Stimulated activated CD8-positive, alpha-beta memory T cell treated with anti-CD3 and anti-CD28 coated beads, Interleukin-4, amount 100 ng/mL, for 4 hours (primary cell): ENCODE measurements at places on chromosomes 11 and 22.

DNA sequence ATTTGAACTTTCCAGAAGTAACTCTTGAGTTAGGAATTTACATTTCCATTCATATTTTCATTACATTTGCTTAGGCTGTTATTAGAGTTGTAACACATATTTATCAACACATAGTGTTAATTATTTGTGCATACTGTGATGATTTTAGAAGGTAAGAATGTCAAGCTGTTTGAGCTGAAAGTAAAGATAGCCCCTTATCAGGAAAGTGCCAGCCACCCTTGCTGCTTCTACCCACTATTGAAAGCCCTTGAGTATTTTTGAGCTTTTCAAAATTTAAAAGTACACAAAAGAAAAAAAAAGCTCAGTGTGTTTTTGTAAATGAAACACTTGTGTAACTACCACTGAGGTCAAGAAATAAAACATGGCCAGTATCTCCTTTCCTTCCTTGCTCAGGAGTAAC is 8.0 kb downstream of the APLP2 start:
- no peak for DNase-seq

- no peak for DNase-seq
These were observed 49.0 kb upstream of the BID start for GRCh38 chr22:17823226-17823625.

DNA sequence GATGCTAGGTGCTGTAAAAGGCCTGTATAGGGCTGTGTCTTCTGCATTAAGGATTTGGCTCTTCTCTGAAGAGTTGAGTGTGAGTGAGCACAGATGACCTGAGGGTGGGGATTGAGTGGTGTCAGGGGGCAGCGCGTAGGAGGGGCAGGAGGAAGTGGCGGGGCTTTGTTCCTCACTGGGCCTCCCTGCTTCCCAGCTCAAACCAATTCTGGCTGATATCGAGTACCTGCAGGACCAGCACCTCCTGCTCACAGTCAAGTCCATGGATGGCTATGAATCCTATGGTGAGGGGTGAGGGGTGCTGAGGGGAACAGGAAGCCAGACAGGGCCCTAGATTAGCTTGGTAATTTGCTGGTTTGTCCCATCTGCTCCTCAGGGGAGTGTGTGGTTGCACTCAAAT is 9.1 kb downstream of the PHOX2A start:
- DNase-seq: no peak

- no peak for DNase-seq
These were observed 13.1 kb upstream of the EXPH5 start for GRCh38 chr11:108606495-108607160.

DNA sequence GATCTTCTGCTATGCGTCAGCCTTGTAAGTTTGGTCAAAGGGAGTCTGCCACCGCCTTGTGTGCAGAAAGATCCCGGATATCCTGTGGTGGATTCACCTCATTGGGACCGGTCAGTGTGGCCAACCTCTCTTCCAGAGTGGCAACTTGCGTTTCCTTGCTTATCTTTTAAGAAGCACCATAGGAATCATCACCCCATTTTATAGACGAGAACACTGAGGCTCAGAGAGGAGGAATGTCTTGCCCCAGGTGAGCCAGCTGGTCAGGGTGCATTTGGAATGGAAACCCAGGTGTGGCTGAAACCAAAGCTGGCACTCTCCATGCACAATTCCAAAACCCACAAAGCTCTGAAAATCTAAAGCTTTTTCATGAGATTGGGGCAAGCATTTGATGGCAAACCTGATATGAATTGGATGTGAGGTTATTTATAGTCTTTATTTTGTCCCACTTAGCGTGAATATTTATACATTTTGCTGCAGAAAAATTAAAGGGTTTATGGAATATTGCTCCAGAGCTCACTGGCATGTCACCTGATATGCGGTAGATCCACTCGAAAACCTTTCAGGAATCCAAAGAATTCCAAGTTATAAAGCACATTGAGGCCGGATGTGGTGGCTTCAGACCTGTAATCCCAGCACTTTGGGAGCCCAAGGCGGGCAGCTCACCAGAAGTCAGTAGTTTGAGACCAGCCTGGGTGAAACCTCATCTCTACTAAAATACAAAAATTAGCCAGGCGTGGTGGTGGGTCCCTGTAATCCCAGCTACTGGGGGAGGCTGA is 12.1 kb upstream of the EIF3D start:
- DNase-seq: no peak

GRCh38 chr22:43305806-43306205 is 37.4 kb downstream of the SCUBE1 start:
- DNase-seq: no peak

DNA sequence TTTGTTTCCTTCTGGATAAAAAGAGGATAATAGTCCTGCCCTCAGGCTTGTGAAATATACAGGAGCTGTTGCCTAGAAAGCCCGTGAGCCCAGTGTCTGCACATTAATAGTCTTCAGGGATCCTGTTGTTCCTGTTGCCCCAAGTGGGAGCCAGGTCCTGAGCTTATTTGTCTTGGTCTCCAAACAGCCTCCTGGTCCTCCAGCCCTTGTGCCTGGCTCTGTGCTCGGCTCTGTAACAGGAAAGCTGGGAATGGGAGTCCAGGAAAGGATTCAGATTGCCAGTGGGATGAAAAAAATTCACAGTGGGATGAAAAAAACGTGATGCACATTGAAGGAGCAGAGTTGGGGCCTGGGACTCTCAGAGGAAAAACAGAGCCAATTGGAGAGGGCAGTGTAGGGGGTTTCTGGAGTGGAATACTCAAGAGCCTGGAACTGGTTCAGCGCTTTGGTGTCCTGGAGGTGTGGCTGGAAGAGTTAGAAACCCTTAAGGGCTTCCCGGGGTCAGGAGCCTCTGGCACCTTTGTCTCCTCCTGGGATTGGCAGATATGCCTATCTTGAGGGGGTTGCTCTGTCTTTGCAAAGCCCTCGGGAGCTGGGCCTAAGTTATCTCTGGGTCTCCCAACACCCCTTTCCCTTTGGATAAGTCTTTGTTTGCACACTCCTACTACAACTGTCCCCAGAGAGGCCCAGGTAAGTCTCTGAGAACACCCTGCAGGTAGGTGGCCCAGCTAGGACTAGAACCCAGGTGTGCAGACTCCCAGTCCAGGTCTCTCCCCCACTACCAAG is 2.3 kb upstream of the INPPL1 start:
- DNase-seq: no peak

GRCh38 chr11:121587182-121587581 is 134.4 kb upstream of the SORL1-AS1 start:
- DNase-seq: no peak

DNA sequence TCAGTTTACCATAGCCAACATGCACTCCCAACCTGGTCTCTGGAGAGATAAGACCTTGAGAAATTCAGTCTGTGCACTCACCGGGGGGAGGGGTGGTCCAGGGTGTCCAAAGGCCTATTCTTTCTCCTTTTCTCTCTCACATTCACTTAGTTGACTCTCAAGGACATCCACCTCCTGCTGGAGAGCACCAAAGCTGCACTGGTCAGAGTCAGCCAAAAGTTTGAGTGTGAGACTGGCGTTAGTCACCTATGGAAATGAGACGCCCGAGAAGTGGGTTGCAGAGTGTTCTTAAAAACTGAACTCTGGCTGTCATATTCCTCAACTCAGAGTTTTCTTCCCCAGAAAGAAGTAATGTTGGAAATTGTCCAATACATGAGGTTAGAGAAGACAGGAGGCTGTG is 5.0 kb upstream of the UBQLNL start:
- DNase-seq: no peak

DNA sequence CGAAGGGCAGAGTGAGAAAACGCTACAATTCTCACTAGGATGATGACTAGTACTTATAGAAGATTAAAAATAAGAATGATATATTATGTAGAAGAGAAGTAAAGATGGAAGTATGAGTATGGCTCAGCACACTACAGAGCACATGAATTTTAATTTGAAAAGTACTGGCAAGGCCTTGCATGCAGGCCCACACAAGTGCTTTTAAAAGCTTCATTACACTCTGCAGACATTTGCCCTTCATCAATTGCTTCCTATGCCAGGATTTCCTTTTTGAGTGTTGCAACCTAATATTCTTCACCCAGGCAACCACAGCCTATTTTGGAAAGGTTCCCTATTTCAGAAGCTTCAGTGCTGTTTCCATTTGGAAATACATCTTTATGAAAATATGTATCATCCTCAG is 81.1 kb downstream of the LARGE2 start:
- no peak for DNase-seq

GRCh38 chr11:91869686-91870085 is 354.9 kb upstream of the FAT3 start:
- DNase-seq: no peak

- DNase-seq: no peak
These were observed 4.4 kb downstream of the DCPS start for GRCh38 chr11:126308271-126308671.

- no peak for DNase-seq
These were observed 1.2 kb downstream of the CRYBB1 start for GRCh38 chr22:26616650-26617049.

- no peak for DNase-seq
These were observed 9.9 kb downstream of the OR6M1 start for GRCh38 chr11:123796226-123796625.

GRCh38 chr11:46277622-46278386 is at the start of gene CREB3L1:
Gene CREB3L1, plus strand, starts transcription at chr11:46277662. Its CDS starts 450 bp downstream, at chr11:46278112.
- DNase-seq: no peak

- no peak for DNase-seq
These were observed 68.3 kb downstream of the SPECC1L start for GRCh38 chr22:24338726-24339451.

DNA sequence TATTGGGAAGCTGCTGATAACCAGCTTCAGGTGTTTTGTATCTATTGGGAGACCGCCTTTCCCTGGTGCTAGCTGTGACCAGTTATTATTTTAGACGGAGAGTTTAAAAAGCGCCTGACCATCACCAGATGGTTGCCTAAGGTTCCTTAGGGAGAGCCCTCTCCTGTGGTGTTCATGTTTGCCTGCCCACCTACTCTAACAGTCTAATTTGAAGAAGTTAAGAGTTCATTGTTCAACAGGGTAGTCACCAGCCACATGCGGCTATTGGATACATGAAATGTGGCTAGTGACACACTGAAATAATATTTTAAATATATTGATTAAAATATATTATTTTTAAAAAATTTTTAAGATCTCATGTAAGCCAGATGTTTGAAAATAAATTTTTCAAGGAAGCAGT is 71.3 kb upstream of the SLN start:
- no peak for DNase-seq

- no peak for DNase-seq
These were observed 31.3 kb upstream of the CTTN start for GRCh38 chr11:70367071-70367470.

DNA sequence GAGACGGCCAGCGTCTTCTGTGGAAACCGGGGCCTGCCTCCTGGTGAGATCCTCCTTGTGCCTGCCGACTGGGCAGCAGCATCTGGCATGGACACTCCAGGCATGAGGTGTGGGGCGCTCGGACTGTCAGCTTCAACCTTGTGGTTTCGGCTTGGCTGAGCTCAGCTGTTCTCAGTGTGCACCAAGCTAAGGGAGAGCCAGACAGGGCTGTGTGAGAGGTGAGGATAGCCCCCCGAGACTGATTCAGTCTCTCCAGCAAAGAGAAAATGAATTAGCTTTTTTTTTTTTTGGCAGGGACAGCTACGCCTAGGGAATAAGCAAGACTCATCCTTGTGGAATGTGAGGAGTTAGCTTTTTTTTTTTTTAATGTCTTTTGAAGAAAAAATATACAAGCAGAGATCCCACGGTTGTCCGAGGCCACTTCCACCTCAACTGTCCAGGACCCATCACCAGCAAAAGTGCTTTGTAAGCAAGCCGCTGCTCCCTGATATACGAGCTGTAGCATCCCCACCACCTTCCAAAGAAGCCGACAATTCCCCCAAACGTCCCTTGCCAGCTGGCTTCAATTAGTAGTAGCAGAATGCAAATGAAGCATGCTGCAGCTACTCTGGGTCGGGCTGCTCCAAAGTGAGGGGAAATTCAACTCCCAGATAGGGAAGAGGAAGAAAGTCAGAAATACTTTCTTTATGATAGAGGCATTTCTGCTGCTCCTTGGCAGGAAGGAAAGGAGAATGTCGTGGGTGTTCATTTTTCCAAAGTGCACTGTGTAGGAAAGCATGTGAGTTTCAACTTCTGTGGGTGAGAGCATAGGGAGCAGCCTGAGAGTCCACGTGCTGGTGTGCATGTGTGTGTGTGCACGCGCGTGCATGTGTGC is 9.7 kb upstream of the THY1 start:
- no peak for DNase-seq

DNA sequence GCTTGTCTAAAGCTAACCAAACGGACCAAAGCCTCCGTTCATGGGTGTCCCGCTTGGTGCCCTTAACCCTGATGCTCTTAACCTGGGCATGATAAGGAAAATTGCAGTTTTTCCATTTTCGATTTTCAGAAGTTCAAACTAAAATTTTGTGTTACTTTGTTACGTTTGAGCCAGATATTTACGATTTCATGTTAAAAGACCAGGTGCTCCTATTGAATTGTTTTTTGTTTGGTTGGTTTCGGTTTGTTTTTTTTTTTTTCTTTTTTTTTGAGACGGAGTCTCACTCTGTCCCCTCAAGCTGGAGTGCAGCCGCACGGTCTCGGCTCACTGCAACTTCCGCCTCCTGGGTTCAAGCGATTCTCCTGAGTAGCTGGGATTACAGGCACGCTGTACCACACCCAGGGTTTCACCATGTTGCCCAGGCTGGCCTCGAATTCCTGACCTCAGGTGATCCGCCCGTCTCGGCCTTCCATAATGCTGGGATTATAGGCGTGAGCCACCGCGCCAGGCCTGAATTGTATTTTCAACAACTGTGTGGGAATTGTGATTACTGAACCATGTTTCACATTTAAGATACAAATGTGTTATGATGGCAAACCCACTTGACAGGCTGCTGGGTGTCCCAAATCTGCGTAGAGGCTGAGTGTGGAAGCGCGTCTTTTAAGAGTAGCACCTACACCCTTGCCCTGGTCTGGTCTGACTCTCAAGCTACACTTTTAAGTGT is 864 bp upstream of the USP28 start:
- DNase-seq: no peak

- DNase-seq: no peak
These were observed 39.3 kb upstream of the TP53I11 start for GRCh38 chr11:44989831-44990566.

- no peak for DNase-seq
These were observed 10.5 kb downstream of the CLPB start for GRCh38 chr11:72423840-72424239.

GRCh38 chr11:114135737-114136151 is 76.2 kb downstream of the ZBTB16 start:
- DNase-seq: no peak

DNA sequence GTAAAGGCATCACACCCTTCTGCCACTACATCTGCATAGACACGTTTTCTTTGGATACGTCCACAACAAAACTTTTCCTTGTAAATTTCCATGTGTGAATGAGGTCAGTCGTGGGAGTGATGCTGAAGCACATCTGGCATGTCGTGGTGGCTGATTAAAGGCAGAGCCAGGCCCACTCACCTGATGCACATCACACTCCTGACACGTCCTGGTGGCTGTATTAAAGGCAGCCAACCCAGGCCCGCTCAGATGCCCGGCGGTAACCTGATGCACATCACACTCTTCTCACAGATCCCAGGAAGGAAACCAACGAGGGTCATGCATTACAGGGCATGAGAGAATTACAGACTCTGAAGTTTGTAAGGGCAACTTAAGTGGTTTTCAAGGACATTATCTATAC is 321.6 kb upstream of the B3GAT1 start:
- no peak for DNase-seq

- no peak for DNase-seq
These were observed 311 bp downstream of the APBB1 start for GRCh38 chr11:6418557-6419008.
